Thyroid gland (tissue), 4 donors: ENCODE measurements at places on chromosomes 5 and 9. TPM values are rescaled to one million over a fixed set of nuclear protein-coding genes. Genes with fewer than 3 reads are reported as not detected.
A peak's percentile ranks its signal among the peaks of the same experiment; 100 is the strongest.

- no peaks in the 10 kb centered on the region for H3K27me3 ChIP-seq
- H3K27ac ChIP-seq = no peak overlapping the region
- DNase-seq = no peak
These were observed 18.6 kb upstream of the REEP5 start for GRCh38 chr5:112940670-112941069.

- H3K4me1 ChIP-seq = no peaks in the 10 kb centered on the region
- DNase-seq = no peak
- no peaks in the 10 kb centered on the region for H3K27me3 ChIP-seq
- H3K36me3 ChIP-seq = no peaks in the 10 kb centered on the region
These were observed 347.9 kb upstream of the SEMA6A start for GRCh38 chr5:116922532-116922931.

DNA sequence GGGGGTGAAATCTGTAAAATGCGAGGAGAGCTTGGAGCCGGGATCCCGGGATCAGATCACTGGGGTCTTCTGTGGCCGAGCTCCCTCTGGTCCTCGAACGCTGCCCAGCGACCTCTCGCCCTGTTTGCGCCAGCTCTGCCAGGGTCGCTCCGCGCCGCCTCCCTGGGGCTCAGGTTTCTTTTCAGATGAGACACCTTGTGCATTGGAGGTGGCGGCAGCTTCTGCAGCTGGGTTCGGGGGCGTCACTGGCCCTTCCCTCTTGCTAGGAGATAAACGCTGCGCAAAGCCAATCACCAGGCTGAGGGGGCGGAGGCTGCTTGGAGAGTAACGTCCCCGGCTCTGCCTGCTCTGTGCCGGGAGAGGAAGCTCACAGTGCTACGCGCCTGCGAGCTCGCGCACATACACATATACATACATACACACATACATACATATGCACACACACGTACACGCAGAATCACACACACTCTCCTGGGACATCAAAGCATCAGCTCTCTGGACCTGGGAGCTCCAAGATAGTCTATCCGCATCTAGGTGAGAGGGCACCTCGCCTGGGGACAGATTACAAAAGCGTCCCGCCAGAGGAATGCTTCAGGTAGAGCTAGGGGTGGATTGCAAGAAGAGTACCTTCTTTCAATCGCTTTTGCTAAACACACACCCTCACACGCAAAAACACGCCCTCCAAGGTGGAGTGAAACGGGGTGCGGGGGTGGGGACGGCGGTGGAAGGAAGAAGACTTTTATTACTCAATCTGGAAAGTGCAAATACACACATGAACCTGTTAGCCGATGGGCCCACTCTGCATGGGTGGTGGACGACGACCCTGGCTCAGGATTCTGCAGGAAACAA, at the start of gene ST8SIA4:
Gene ST8SIA4 (minus strand): TSS at position 244 of the 849 bp plus-strand sequence. CDS start 327 bp downstream, outside the sequence.
- H3K27ac ChIP-seq = peak within 1 kb of the TSS; percentile 67
- DNase-seq = peak; percentile 55
- H3K4me1 ChIP-seq = no peaks in the 10 kb centered on the region
- H3K4me3 ChIP-seq = peak within 1 kb of the TSS; percentile 24
- H3K36me3 ChIP-seq = no peaks in the 10 kb centered on the region

DNA sequence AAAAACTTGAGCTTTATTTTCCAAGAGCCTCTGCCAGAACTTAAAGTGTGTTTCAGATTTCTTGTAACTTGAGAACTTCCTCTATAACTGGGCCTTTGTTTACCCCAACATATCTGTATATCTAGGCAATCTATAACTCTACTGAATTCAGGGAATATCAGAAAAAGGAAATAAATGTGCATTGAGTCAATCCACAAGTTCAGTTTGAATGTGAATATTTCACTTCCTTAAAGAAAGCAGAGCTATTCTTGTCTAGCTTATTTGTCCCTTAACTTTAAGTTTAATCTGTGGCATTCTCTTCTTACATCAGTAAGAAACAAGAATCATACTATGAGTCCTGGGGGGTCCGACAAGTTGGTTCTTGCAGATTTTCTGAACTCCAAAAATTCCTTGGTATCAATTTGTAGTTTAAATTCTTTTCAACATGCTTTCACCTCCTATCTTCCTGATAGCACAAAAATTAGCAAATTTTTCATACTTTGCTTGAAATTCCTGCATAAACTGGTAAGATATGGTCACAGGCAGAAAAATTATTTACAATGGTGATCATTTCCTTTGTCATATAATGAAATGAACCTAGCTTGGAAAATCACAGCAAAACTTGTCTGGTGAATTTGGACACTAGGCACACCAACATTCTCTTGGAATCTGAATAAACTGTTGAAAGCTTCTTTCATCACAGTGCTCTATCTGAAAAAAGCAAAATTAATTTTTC, 19.8 kb upstream of the ITGA1 start:
- DNase-seq = no peak
- no peaks in the 10 kb centered on the region for H3K27me3 ChIP-seq
- H3K4me1 ChIP-seq = no peaks in the 10 kb centered on the region
- no peaks in the 10 kb centered on the region for H3K36me3 ChIP-seq

- H3K36me3 ChIP-seq = no peaks in the 10 kb centered on the region
- H3K27me3 ChIP-seq = no peaks in the 10 kb centered on the region
- H3K27ac ChIP-seq = no peak overlapping the region
- no peak for DNase-seq
- H3K4me3 ChIP-seq = no peak overlapping the region
These were observed 93.0 kb upstream of the MPDZ start for GRCh38 chr9:13372510-13372909.

DNA sequence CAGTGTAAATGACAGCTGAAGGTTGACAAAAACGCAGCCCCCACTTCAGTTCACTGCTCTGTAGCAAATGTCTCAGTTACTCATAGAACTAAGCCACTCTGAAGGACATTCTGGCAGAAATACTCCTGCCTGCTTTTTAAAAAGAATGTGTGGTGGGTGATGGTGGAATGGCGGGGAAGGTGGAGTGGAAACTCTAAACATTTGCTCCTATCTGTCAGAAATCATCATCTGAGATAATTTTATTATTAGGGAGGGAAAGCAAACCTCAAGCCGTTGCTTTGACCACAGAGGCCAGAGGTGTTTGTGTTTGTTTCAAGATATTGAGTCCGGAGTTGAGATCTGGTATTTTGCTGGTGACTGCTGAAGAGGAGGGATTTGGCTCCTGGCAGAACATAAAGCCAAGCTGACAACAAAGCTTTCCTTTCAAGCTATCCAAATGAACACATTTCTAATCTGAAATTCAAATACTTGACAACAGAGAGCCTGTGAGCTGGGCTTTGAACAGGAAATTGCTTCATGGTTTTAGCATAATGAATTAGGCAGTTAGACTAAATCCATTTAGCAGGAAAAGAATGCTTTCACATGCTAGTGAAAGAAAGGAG, 362.7 kb downstream of the CSNK1G3 start:
- H3K4me1 ChIP-seq = peaks cover 14% of the 10 kb centered on the region
- H3K27ac ChIP-seq = no peak overlapping the region
- no peak for DNase-seq
- no peak overlapping the region for H3K4me3 ChIP-seq
- H3K36me3 ChIP-seq = no peaks in the 10 kb centered on the region

- no peaks in the 10 kb centered on the region for H3K27me3 ChIP-seq
- no peak for DNase-seq
- no peaks in the 10 kb centered on the region for H3K36me3 ChIP-seq
- no peak overlapping the region for H3K27ac ChIP-seq
These were observed 352.4 kb downstream of the GLIS3 start for GRCh38 chr9:3947588-3947845.

DNA sequence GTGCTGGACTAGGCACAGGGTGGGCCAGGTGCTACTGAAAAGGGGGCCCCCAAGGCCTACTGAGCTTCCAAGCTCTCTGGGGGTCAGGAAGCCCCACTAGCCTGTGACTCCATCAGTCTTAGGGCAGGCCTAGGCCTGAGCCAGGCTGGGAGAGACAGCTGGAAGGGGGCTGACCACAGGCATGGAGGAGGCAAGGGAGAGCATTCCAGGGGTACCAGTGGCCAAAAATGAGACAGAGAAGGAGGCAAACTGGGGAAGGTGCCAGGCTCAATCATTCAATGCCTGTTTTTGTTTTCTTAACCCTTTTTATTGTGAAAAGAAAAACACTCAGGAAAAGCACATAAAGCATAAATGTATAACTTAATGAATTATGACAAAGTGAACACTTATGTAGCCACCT, 26.2 kb upstream of the TCF7 start:
- no peak overlapping the region for H3K4me3 ChIP-seq
- H3K4me1 ChIP-seq = no peaks in the 10 kb centered on the region
- H3K27ac ChIP-seq = no peak overlapping the region
- no peaks in the 10 kb centered on the region for H3K36me3 ChIP-seq

DNA sequence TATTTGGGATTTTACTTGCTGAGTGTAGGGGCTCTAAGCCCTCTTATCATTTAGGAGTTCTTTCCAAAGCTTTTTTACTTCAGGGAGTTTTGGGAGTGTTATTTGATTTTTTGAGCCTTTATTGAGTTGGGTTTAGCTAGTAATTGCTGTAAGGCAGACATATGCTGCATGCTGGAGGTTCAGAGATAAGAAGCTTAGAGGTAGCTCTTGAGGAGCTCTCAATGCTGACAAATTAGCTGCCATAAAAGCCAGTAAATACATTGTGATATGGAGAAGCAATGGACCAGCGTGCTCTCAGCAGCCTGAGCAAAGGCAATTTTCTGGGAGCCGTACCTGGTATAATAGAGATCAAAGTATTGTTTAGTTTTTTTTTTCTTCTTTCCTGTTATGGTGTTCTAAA, 11.6 kb downstream of the ARHGEF28 start:
- H3K27ac ChIP-seq = no peak overlapping the region
- DNase-seq = no peak
- H3K27me3 ChIP-seq = no peaks in the 10 kb centered on the region

DNA sequence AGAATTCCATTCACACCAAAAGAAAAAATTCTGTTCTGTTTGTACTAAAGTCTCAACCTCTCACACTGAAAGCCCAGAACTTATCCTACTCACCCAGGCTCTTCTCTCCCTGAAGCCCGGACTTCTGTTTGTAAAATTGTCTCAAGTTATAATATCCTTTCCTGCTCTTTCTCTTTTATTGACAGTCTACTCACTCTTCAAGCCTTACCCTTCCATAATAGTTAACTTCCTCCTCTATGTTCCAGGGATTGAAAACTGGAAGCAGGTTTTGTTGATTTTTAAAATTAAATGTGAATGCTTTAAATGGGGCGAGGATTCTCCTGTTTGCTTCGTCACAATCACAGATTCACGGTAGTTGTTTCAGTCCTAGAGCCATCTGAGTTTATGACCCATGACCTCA, 51.7 kb upstream of the CCDC112 start:
- no peaks in the 10 kb centered on the region for H3K36me3 ChIP-seq
- no peak for DNase-seq
- H3K27me3 ChIP-seq = no peaks in the 10 kb centered on the region
- H3K27ac ChIP-seq = no peak overlapping the region
- no peak overlapping the region for H3K4me3 ChIP-seq

The CNTFR gene
- total RNA-seq = 17.3 TPM

The GRIA1 gene
- 0.68 TPM for total RNA-seq

The SLC6A18 gene
- total RNA-seq = not detected
